Suppressor macrophage (primary cell): ENCODE measurements at places on chromosomes 7 and 10.
A peak's percentile ranks its signal among the peaks of the same experiment; 100 is the strongest.

DNA sequence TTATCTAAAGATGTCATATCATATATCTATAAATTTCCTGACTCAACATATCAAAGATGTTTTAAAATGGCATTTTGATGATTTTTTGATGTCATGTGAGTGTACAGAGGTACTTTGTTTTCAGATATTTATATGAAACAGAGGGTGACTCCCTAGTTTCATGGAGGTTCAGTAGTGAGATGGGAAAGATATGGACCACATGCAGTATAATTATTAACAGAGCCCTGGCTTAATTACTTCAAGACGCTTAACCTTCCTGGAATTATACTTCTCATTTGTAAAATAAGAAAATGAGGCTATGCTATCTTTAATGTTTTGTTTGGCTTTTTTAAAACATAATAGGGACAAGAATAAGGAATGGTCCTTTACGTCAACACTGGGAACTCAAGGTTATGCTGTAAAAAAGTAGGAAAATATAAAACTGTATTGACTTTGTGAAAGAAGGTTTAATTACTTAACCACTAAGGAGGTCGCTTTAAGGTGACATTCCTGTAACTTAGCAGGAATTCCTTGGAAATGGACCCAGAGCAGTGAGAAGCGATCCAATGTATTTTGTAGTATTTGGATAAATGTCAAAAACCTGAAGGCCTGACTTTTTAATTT, 821.0 kb upstream of the IGFBP3 start:
- DNase-seq = no peak

DNA sequence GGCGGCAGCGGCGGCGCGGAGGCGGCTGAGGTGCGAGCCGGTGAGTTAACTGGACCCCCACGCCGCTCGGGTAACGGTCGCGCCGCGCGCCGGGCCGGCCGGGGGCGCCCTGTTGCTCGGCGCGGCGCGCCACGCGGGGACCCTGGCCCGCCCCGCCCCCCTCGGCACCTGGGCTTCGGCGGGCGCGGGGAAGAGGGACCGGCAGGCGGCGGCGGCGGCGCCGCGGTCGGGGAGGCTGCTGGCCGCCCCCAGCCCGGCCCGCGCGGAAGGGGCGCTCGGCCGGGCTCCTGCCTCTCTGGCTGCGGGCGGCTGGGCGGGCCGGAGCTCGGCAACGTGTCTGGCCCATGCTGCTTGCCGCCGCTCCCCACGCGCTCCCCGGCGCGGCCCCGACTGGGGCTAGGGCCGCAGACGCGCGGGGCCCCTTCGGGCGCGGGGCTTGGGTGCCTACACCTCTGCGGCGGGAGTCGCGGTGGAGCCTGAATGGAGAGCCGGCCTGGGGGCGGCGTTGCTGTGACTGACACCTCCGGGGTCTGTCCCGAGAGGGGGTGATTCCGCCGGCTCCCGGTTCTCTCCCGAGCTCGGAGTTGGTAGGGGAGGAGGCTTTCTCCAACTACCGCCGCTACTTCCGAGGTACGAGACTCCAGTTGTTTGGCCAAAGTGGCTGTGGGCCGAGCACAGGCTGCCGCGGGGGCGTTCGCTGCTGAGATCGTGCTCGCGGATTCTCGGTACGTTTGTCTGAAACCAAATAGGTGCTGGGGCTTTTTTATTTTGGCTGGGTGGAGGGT, 494 bp downstream of the PALS2 start:
- peak; percentile 47 for DNase-seq

DNA sequence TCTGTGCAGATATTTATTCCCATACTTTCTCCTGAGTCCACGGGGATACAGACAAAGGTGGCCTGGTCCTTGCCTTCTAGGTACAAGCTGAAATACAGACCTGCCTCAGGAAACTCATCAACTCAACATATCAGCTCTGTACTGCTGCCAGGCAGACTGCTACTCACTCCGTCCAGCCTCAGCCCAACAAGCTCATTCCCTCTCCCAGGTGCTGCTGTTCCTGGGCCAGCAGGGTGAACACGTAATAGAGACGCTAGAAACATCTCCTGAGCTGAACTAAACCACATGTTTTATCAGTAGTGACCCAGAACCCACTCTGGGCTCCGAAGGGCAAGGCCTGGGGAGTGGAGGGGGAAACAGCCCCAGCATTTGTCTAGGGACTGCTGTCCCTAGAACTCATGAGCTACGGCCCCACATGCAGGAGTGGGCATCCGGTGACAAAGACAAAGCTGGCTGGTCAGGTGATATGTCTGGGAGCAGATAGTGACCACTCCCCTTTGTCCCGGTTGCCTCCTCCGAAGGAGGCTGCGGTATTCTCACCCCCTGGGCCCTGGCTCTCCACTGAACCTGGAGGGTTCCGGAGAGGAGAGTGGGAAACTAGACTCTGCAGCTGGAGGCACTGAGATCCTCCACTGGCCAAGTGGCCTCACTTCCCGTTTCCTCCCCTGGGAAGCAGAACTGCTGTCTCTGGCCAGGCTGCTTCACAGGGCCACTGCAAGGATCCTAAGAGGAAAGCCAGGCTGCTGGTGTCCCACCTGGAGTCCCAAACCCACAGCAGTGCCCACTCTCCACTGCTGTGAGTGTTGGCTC, 116.1 kb downstream of the FAM53B start:
- peak; percentile 75 for DNase-seq

GRCh38 chr10:89217057-89217990, 10.2 kb upstream of the CH25H start:
- peak; percentile 84 for DNase-seq

- DNase-seq = no peak
These were observed 6.4 kb downstream of the USP54 start for GRCh38 chr10:73584737-73585136.

- DNase-seq = no peak
These were observed 20.5 kb downstream of the FBH1 start for GRCh38 chr10:5910323-5911100.

GRCh38 chr7:44132039-44132438, 8.7 kb upstream of the POLD2 start:
- no peak for DNase-seq
